ENCODE measurements at places on chromosomes 2 and 18. TPM values are rescaled to one million over a fixed set of nuclear protein-coding genes. Genes with fewer than 3 reads are reported as not detected.

Gene BOK
- polyA plus RNA-seq, result 0.05 TPM

Gene CREG2
- polyA plus RNA-seq, result not detected

Gene SELENOI
- 3.2 TPM for polyA plus RNA-seq

Gene CFC1B
- not detected for polyA plus RNA-seq

Gene HTR2B
- polyA plus RNA-seq, result not detected

Gene ESPNL
- not detected for polyA plus RNA-seq

Gene TCF7L1
- polyA plus RNA-seq, result not detected

Gene ALKAL2
- polyA plus RNA-seq, result not detected

Gene UGT1A6
- not detected for polyA plus RNA-seq

Gene FZD7
- 0.28 TPM for polyA plus RNA-seq

Gene DSG4
- not detected for polyA plus RNA-seq

Gene CFC1
- polyA plus RNA-seq, result not detected

DNA sequence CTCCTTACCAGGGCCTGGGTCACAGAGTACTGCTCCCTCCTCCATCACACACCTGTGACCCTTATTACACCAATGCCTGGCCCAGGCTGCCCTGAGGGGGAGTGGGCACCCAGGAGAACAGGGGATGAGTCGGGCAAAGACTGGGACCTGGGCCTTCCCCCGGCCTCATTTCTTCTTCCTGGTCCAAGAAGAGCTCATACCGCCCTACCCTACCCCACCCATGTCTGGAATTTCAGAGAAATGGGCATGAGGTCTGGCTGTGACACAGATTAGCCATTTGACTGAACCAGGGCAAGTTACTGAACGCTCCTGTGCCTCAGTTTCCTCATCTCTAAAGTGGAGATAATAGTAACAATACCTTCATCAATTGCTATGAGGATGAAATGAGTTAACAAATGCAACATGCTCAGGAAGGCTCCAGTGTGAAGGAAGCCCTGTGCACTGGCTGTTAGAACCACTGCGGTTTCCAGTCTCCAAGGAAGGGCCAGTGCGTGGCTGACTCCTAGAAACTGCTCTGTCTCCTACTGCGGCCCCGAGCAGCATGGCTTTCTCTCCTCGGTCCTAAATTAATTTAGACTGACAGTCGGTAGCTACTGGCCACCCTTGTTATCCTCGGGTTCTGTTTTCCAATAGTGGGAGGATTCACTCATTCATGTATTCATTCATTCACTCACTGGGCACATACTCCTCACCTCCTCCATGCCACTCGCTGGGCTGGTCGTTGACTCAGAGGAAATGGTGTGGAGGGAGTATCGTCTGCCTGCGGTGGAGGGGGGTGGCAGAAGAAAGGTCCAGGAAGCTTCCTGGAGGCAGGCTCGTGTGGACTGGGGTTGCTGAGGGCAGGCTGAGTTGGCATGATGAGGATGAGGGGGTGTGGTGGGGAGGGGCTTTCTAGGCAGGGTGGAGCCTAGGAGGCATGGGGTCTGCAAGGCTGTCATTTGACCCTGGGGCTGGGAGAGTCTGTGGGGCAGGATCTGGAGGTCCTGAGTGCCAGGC lies 175.6 kb downstream of the GLI2 start:
- no peak for DNase-seq
- H3K4me3 ChIP-seq, result no peak overlapping the region
- H3K27me3 ChIP-seq, result no peaks in the 10 kb centered on the region
- no peaks in the 10 kb centered on the region for H3K4me1 ChIP-seq
- H3K36me3 ChIP-seq, result no peaks in the 10 kb centered on the region

- no peaks in the 10 kb centered on the region for H3K36me3 ChIP-seq
- H3K27me3 ChIP-seq, result no peaks in the 10 kb centered on the region
- H3K4me3 ChIP-seq, result no peak overlapping the region
- no peak for DNase-seq
Observed at GRCh38 chr2:230010501-230010900, 58.2 kb downstream of the SLC16A14 start.

- H3K27me3 ChIP-seq, result no peaks in the 10 kb centered on the region
- H3K27ac ChIP-seq, result no peak overlapping the region
- H3K36me3 ChIP-seq, result no peaks in the 10 kb centered on the region
Observed at GRCh38 chr2:178386986-178387597, 63.9 kb downstream of the PRKRA start.

DNA sequence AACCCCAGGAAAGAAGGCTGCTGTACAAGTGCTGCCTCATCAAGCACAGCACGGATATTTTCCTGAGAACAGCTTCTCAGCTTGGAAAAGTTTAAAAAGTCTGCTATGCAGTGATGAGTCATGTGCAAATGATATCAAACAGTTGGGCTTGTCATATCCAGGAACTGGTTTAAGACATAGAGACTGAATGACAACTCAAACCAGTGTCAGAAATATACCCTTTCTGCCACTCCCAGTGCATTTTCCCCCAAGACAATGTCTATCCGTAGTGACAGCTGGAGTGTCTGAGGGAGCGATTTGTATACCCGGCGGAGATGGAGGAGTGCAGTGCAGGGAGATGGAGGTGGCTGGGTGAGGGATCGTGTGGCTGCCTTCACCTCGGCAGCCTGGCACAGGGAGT lies 28.2 kb downstream of the SOX11 start:
- H3K4me3 ChIP-seq, result no peak overlapping the region
- no peak overlapping the region for H3K27ac ChIP-seq
- DNase-seq, result no peak
- H3K36me3 ChIP-seq, result no peaks in the 10 kb centered on the region
- H3K4me1 ChIP-seq, result no peaks in the 10 kb centered on the region
- H3K27me3 ChIP-seq, result no peaks in the 10 kb centered on the region

DNA sequence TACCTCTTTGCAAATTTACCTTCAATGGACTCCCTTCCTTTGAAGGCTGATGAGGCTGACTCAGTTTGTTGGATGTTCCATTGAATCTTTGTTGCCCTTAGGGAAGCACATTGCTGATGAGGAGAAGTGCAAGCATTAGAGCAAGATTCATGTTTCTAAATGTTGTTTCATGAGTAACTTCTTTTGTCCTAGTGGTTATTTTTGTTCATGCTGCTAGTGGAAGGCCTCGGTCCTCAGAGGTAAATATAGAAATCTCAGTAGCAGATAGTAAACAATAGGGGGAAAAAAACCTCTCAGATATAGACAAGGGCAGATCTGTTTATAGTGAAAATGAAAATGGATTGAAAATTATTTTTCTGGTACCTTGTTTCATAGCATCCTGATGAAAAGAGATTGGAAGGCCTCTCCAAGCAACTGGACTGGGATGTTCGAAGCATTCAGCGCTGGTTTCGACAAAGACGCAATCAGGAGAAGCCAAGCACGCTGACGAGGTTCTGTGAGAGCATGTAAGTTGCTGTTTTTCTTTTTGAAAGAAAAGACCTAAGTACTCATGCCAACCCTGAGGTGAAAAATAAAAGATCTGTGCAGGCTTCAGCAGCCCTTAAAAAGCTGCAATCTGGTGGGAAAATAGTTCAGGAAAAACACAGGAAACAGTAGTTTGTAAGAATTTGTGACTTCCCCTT lies 104.9 kb downstream of the CERS6 start:
- no peaks in the 10 kb centered on the region for H3K4me1 ChIP-seq
- H3K27ac ChIP-seq, result no peak overlapping the region
- H3K4me3 ChIP-seq, result no peak overlapping the region
- no peak for DNase-seq
- H3K27me3 ChIP-seq, result no peaks in the 10 kb centered on the region
- peaks cover 15% of the 10 kb centered on the region for H3K36me3 ChIP-seq

DNA sequence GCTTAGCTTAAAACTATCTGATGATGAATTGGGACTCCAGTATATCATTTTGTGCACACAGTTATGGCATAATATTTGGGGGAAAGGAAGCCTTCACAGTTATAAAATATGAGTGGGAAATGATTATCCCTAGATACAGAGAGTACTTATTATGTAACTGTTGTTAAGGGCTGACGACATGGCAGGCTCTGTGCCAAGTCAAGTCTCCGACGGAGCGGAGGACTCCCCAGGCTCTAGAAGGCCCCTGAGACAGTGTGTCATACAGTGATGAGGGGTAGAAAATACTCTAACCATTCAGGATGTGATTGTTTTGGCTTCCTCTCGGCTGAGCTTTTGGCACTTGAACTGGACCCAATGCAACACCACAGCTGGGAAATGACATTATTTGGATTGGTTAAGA lies 211.8 kb downstream of the SLC8A1 start:
- H3K27ac ChIP-seq, result no peak overlapping the region
- no peak for DNase-seq
- no peaks in the 10 kb centered on the region for H3K4me1 ChIP-seq
- H3K27me3 ChIP-seq, result no peaks in the 10 kb centered on the region
- no peak overlapping the region for H3K4me3 ChIP-seq
- H3K36me3 ChIP-seq, result no peaks in the 10 kb centered on the region

GRCh38 chr2:85501248-85501647 lies 37.7 kb upstream of the MAT2A start:
- peak overlapping the region; percentile 79 for H3K27ac ChIP-seq
- H3K4me1 ChIP-seq, result peaks cover 41% of the 10 kb centered on the region
- no peak overlapping the region for H3K4me3 ChIP-seq
- H3K27me3 ChIP-seq, result no peaks in the 10 kb centered on the region
- H3K36me3 ChIP-seq, result no peaks in the 10 kb centered on the region

DNA sequence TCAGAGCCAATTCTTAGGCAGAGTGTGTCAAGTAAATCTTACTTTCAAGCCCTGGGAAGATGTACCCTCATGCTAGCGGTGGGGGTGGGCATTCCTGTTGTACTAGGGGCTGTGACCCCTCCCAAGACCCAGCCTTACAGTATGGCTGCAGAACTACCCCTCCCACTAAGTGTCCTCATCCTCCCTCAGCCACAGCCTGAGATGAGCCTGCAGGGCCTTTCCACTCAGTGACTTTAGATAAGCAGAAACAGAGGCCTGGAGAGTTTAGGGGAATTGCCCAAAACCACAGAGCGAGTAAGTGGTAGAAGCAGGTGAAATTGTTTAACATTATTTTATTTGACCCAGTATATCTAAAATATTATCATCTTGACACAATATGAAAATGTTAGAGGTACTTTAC lies 36.6 kb downstream of the TTC32 start:
- H3K27me3 ChIP-seq, result peaks cover 2% of the 10 kb centered on the region
- DNase-seq, result no peak
- no peaks in the 10 kb centered on the region for H3K36me3 ChIP-seq

- no peak overlapping the region for H3K27ac ChIP-seq
- DNase-seq, result no peak
- H3K4me1 ChIP-seq, result peaks cover 7% of the 10 kb centered on the region
Observed at GRCh38 chr2:109133746-109134145, 4.7 kb downstream of the SH3RF3 start.

- no peak for DNase-seq
- H3K4me3 ChIP-seq, result no peak overlapping the region
- H3K4me1 ChIP-seq, result no peaks in the 10 kb centered on the region
- H3K27ac ChIP-seq, result no peak overlapping the region
Observed at GRCh38 chr2:62076980-62077638, 118.8 kb upstream of the B3GNT2 start.

DNA sequence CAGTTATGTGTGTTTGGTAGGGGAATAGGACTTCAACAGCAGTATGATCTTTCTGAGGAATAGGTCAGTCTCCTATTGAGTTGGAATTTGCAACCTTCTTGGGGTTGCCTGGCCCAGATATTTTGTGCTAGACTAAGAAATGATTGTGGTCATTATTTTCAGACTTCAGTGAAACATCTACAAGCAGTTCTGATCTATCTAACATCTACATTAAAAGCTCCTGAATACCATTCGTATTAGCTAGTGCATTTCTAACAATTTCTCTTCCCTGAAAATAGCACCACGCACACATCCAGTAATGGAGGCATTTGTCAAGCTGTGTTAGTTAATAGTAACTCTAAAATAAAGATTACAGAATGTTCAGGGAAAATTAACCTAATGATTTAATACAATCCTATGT lies 179.3 kb downstream of the FIGN start:
- no peaks in the 10 kb centered on the region for H3K4me1 ChIP-seq
- no peak overlapping the region for H3K4me3 ChIP-seq
- no peak overlapping the region for H3K27ac ChIP-seq
- no peaks in the 10 kb centered on the region for H3K27me3 ChIP-seq

DNA sequence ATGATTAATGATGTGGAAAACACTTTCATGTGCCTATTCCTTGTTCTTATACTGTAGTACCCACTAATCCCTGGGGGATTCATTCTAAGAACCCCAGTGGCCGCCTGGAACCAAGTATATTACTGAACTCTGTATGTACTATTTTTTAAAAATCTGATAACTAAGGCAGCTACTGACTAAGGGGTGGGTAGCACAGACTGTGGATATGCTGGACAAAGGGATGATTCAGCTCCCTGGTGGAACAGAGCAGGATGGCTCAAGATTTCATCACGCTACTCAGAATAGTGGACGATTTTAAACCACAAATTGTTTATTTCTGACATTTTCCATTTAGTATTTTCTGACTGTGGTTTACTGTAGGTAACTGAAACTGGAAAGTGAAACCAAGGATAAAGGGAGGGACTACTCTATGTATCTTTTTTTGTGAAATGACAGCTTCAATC lies 41.8 kb upstream of the CDC42EP3 start:
- H3K27ac ChIP-seq, result peak overlapping the region; percentile 53
- H3K4me1 ChIP-seq, result peaks cover 31% of the 10 kb centered on the region
- H3K4me3 ChIP-seq, result no peak overlapping the region
- no peaks in the 10 kb centered on the region for H3K36me3 ChIP-seq

- no peaks in the 10 kb centered on the region for H3K36me3 ChIP-seq
- H3K4me3 ChIP-seq, result no peak overlapping the region
- no peak for DNase-seq
- peaks cover 10% of the 10 kb centered on the region for H3K4me1 ChIP-seq
Observed at GRCh38 chr2:10266133-10266620, 36.5 kb upstream of the HPCAL1 start.

DNA sequence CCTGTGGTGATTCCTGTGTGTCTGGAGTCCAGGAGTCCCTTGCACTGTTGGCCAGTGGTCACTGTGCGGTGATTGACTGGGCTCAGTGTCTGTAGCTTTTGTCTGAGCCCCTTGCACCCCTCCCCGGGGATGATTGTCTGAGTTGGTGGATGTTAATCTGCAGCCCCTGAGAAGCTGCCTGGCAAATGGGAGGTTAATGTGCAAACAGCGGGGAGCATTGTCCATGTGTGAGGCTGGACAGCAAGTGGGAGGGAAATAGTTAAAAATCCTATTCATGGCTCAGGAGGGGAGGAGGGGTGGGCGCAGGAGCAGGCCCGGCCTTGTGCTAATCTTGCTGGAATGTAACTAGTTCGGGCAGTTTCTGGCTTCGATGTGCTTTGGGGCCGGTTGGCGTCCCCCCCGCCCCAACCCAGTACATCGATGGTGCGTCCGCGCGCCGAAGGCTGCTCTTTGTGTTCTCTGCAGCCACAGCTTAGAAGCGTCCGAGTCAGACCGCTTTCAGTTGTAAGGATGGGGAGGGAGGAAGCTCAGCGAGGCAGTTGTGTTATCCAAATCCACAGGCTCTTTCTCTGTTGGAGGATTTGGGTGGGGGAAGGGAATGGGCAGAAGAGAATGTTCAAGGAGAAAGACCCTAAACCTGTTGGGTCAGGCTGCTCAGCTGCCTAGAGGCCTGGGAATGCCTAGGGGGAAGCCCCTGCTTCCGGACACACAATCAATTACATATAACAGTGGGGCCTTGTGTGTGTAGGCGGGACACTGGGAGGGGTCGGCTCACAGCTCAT lies 71.8 kb downstream of the TGOLN2 start:
- DNase-seq, result no peak
- H3K4me1 ChIP-seq, result no peaks in the 10 kb centered on the region
- H3K27ac ChIP-seq, result no peak overlapping the region
- no peaks in the 10 kb centered on the region for H3K36me3 ChIP-seq
- no peak overlapping the region for H3K4me3 ChIP-seq

All from CD14-positive monocyte (primary cell).